ENCODE measurements at places on chromosomes 2 and 18.

GRCh38 chr2:105595536-105595935 is 149.2 kb upstream of the NCK2 start:
- DNase-seq, result no peak

DNA sequence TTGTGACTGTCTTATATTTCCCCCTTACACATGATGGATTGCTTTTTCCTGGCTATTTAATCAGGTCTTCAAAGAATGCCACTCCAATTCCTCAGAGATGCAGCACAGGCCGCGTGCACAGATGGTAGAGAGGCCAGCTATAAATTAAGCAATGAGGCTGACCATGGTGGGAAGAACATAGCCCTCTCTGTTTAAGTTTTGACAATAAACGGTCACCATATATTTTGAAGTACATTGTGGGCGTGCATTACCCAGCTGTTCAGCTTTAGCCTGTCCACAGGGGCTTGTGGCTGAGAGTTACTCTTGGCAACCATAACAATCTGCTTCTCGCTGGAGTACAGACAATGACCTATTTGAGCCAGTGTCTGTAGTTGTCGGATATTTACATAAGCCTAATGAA is 730.8 kb downstream of the DCC start:
- no peak for DNase-seq

GRCh38 chr2:54560146-54560881 is 104.2 kb downstream of the SPTBN1 start:
- DNase-seq, result no peak

GRCh38 chr2:214775971-214776370 is 33.5 kb downstream of the BARD1 start:
- DNase-seq, result no peak

- DNase-seq, result no peak
These were observed 7.8 kb upstream of the ANXA4 start for GRCh38 chr2:69734035-69734611.

DNA sequence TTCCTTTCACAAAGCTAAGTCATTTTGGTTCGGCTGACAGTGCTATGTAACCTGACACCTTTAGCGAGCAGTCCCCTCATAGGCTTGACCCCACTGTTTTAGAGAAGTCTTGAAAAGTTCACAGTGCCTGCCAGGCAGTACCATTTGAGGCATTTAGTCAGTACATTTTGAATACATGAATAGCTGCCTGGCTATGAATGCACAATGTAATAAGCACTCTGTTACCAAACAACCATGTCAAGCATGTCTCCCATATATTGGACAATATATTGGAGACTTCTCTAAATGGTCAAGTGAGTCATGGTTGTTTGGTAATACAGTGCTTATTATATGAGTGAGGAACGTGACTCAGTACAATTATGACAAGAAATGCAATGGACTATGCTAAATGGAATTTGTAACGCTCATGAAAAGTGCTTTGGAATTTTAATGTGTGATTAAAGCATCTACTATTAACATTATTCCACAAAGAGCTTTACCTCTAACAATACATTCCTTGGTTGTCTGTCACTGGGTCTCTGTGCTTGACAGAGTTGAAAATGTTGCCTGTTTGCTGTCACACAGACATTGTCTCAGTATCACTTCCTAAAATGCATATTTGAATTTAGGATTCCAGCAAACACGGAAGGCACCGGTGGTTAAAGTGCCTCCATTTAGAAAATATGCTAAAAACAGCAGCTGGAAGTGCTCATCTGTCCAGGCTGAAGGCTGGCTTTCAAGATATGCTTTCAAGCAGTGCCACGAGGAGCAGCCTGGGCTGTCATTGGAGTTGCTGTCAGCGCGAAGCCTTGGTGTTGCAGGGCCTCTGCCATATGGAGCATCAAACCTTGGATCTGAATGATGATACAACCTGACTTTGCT is 458.6 kb downstream of the FBXO15 start:
- DNase-seq, result no peak

GRCh38 chr18:76948345-76948744 is 126.0 kb downstream of the ZNF236 start:
- no peak for DNase-seq
